ENCODE measurements at places on chromosomes 5 and 9.

- DNase-seq = no peak
Measured at GRCh38 chr5:33817301-33817700, 74.5 kb downstream of the ADAMTS12 start.

GRCh38 chr5:81925981-81926380 lies 45.8 kb upstream of the ATG10 start:
- DNase-seq = no peak

DNA sequence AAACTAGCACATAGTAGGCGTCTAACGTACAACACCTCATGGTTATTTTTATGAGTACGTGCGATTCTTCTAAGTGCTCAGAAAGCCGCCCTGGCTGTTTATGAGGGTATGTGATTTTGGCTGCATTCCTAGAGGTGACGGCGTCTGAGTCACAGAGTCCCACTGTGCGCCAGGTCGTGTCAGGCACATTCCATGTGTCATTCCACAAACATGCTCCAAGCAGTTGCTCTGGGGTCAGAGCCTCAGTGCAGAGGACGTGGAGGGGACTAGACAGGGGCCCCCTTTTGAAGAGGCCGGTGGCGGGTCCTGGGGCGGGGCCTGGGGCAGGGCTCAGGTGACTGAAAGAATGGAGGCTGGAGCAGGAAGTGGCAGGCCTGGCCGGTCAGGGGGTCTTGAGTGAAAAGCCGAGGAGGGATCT lies 51.9 kb downstream of the NEK6 start:
- DNase-seq = no peak

- DNase-seq = no peak
Measured at GRCh38 chr5:160293901-160294561, 18.3 kb downstream of the CCNJL start.

- DNase-seq = no peak
Measured at GRCh38 chr5:112004867-112005622, 248.1 kb upstream of the NREP start.

DNA sequence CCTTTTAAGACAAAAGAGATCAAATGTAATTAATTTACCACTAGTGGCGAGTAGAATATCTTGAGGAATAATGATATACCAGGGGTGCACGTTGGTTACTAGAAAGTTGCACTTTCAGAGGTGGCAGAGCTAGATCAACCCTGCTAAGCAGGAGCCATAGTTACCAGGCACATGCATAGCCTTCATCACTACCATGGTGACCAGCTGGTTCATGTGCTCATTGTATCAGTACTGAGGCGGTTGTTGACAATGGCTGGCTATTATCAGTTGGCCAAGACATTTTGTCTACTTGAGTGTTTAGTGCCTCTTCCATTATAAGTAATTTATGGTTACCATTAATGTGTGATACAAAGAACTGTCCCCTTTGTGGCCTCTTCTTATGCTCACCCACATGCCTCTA lies 201.2 kb downstream of the FGF10 start:
- no peak for DNase-seq

DNA sequence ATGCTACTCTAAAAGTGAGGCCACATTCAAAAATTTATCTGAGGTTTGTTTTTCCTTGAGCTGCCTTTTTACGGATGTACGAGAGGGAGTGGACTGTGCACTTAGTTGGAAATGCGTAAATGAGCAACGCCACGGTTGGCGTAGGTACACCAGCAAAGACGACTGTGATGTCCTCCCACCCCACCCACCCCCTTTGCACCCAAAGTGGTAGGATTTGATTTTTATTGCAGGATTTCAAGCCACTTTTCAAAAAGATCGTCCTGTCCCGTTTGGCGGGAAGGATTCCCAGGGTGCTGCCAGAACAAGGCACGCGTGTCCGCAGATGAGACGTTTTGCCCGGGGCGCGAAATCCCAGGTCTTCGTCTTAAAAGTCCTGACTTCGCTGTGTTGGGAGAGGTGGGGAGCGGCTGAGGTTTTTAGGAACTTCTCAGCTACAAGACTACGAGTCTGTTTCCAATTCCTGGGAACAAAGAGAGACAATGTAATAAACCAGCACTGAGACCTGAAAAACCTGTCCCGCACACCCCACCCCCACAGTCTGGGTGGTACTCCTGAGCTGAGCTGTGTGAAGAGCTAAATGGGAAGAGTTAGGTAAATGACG lies 1.0 kb upstream of the TLE1 start:
- no peak for DNase-seq

- no peak for DNase-seq
Measured at GRCh38 chr9:136589766-136590763, 44.2 kb upstream of the NOTCH1 start.

DNA sequence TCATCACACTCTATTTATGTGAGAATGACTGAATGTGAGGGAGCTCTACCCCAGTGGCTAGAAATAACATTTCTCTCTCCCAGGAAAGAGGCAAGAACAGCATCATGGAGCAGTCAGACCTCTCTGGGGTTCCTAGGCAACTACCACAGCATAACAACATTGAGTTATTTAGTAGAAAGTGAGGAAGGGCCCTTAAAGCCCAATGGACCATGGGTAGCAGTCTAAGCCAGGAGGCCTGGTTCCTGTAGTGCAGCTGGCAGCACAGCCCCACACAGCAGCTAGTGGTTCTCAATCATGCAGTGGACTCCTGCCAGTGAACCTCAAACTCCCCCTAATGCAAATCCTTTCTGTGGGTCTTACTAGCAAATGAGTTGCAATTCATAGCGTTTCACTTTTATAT lies 55.3 kb downstream of the SPEF2 start:
- peak; percentile 51 for DNase-seq

DNA sequence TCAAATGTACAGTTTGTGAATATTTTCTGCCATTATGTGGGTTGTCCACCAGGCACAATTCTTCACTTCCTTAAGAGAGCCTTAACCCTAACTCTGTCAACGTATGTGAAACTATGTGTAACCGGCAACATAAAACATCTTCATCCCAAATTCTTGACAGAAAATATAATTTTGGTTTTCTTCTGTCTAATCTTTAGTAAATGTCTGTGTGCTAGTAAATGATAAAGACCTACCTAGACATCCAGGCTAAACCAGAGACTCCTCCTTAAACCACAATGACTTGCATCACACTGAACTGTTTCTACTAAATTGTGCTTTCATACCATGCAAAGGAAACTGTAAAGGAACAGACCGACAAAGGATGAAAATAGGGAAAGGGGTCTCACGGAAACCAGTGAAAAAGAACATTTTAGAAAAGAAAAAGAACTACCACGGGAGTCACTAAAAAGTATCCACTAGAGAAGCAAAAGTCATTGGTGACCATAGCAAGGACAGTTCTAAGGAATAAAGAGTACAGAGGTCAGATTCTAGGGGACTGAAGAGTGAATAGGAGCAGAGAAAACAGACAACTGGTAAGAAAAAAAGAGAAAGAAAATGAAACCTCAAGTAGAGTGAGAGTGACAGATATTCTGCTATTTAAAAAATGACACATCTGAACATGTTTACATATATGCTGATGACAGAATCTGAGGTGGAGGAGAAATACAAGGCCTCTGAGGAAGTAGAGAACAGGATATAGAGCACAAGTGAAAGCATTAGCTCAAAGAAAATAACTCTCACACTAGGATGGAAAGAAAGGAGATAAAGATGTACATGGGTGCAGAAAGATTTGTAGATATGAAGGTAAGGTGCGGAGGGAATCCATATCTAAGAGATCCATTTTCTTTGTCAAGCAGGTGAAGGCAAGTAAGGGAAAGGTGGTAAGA lies 49.4 kb downstream of the FNIP1 start:
- DNase-seq = peak; percentile 17

- no peak for DNase-seq
Measured at GRCh38 chr5:33685873-33686755, 205.7 kb downstream of the ADAMTS12 start.

- no peak for DNase-seq
Measured at GRCh38 chr5:134594797-134595457, 37.7 kb downstream of the SAR1B start.

GRCh38 chr5:23655674-23656073 lies 148.3 kb downstream of the PRDM9 start:
- DNase-seq = no peak

GRCh38 chr5:136350343-136350742 lies 15.0 kb downstream of the TRPC7 start:
- DNase-seq = no peak

- DNase-seq = no peak
Measured at GRCh38 chr5:125106881-125107280, 360.4 kb upstream of the ZNF608 start.

GRCh38 chr9:122444041-122444733 lies 33.5 kb downstream of the OR1J1 start:
- no peak for DNase-seq

DNA sequence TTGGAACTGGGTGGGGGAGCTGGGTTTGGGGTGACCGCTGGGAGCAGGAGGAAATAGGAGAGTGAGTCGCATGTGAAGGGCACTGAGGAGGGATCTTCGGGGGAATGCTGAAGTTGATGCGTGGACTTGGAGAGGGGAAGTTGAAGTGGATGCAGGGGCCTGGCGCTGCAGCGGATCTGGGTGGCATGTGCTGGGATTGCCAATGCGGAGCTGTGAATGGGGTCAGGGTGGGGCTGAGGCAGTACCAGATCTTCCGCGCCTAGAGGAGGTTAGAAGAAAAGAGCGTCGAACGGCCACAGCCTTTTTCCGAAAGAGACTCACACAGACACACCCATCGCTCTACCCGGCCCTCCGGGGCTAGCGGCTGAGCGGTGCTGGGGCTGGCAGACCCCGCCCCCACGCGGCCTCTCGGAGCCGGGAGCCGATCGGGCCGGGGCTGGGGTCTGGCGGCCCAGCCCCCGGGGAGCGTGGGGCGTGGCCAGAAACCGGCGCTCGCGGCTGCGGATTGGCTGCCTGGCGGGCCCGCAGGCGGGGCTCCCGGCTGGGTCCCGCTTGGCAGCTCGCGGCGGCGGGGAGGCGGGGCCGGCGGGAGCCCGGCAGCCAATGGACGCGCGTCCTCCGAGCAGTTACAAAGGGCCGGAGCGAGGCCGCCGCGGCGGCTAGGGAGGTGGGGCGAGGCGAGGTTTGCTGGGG lies at the start of gene TGFBR1:
Gene TGFBR1, plus strand, starts transcription at position 655 of the 693 bp plus-strand sequence. CDS start 93 bp downstream, outside the sequence.
- peak; percentile 95 for DNase-seq

DNA sequence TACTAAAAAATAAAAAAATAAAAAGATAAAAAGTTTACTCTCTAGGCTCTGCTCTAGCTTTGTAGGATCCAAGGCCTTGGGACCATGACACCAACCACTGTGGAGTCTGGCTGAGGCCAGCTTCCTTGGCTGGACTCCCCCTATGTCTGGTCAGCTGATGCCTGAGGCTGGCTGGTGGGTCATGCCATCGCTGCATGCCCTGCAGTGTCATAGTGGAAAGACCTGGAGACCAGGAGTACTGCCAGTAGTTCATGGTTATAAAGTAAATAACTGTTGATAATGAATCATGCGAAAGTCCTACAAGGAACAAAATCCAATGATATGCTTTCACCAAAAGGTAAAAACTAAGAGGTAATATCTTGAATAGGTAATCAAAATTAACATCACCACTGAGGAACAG lies 43.2 kb downstream of the GARNL3 start:
- no peak for DNase-seq

DNA sequence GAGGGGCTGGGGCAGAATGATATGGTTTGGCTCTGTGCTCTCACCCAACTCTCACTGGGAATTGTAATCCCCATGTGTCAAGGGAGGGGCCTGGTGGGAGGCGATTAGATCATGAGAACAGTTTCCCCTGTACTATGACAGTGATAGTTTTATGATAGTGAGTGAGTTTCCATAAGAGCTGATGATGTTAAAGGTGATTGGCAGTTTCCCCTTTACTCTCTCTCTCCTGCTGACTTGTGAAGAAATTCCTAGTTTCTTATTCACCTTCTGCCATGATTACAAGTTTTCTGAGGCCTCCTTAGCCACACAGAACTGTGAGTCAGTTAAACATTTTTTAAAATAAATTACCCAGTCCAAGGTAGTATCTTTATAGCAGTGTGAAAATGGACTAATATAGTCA lies 120.4 kb upstream of the CDH9 start:
- no peak for DNase-seq

GRCh38 chr9:107299437-107299836 lies 16.4 kb downstream of the RAD23B start:
- DNase-seq = no peak
